ENCODE measurements at places on chromosomes 13 and 19.

DNA sequence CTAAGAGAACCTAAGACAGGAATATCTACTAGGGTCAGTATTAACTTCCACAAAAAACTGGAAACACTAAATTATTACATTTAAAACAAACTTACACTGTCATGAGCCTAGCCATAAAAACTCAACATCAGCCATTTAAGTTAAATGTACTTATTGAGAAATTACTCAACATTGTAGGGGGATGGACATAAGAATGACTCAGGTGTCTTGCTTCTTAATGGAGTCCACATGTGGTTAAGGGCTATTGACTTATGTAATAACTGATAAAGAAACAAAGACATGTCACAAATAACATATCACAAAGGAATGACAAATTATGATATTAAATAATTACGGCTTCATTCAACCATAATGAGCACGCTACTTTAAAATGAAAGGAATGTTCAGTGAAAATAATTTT lies 36.2 kb downstream of the CLDN10 start:
- no peak for DNase-seq

- no peak for DNase-seq
These were observed 170.7 kb upstream of the TSHZ3 start for GRCh38 chr19:31519908-31520307.

- DNase-seq: peak; percentile 34
These were observed 24.2 kb downstream of the EPN1 start for GRCh38 chr19:55699221-55699620.

DNA sequence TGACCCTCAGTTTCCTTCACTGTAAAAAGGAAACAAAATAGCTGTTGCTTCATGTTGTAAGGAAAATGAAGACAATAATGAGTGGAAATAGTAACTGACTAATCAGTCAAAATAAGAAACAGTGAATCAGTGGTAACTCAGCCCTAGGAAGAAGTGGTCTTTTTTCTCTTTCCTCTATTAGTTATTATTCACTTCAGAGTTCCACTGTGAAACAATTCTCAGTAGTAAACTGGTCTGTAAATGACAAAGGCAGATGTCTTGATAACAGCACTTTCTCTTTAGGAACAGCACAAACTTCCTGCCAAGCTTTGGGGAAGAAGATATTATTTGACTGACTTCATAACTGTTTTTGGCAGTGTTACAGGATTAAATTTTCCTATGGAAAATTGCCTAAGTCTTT lies 600.5 kb upstream of the KLHL1 start:
- DNase-seq: no peak

GRCh38 chr13:50144246-50145160 lies 129.3 kb downstream of the KCNRG start:
- DNase-seq: no peak

- DNase-seq: peak; percentile 57
These were observed 16.5 kb downstream of the ACP7 start for GRCh38 chr19:39100500-39101166.

DNA sequence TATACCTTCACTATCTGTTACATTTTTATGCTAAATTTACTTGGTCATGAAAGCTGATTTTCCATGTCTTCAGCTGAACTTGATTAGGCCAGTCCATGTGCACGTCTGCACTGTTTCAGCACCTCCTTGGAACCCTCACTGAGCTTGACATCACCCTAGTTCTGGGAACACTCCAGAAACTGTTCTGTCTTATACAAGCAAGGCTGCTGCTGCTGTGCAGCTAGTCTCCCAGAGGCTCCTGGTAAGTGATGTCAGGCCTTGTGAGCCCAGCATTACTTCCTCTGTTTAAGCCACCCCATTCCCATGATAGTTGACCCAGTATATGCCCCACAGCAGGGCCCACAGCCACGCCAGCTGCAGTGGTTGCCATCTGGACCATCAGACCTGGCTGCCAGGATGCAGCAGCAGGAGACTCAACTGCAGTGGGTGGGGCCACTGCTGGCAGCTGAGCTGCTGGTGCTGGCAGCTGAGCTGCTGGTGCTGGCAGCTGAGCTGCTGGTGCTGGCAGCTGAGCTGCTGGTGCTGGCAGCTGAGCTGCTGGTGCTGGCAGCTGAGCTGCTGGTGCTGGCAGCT lies 90.5 kb upstream of the AKAP11 start:
- DNase-seq: no peak

- DNase-seq: no peak
These were observed 13.0 kb downstream of the OR7A5 start for GRCh38 chr19:14821937-14822336.

- DNase-seq: no peak
These were observed 2.5 kb upstream of the PPP5C start for GRCh38 chr19:46344363-46344762.

- DNase-seq: no peak
These were observed 5.9 kb downstream of the MTMR6 start for GRCh38 chr13:25281193-25281934.

DNA sequence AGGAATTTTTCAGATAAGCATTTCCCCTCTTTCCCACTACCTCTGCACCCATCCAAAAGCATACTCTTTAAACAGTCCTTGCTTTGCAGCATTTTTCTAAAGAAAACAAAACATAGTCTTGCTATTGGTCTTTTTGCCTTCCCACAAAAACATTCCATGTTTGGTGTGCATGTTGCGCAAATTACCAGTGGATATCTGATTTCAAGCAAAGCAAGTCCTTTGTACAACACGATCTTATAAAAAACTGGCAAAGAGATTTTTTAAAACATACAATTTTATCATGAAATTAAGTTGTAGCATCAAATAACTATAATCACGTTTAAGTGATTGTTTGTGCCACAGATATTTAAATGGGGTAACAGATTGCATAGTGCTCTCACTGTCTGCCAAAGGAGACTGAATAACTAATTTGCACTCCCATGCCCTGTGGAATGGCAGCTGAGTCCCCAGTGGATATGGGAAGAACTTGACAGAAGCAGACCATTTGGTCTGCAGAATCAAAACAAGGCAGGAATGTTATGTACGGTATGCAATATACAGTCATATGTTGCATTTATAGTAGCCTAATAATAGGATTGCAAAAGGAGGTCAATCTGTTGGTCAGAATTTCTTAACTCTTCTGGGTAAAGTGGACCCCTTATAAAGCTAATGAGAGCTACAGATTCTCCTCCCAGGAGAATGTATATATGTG lies 285.7 kb downstream of the TBC1D4 start:
- no peak for DNase-seq

GRCh38 chr13:98677398-98677797 lies 75.1 kb downstream of the SLC15A1 start:
- DNase-seq: no peak

All from spleen (tissue), 13 donors.